Stimulated activated CD8-positive, alpha-beta memory T cell treated with anti-CD3 and anti-CD28 coated beads, Interleukin-7, amount 100 ng/mL, for 48 hours (primary cell): ENCODE measurements at places on chromosomes 3 and 15.
A peak's percentile ranks its signal among the peaks of the same experiment; 100 is the strongest.

DNA sequence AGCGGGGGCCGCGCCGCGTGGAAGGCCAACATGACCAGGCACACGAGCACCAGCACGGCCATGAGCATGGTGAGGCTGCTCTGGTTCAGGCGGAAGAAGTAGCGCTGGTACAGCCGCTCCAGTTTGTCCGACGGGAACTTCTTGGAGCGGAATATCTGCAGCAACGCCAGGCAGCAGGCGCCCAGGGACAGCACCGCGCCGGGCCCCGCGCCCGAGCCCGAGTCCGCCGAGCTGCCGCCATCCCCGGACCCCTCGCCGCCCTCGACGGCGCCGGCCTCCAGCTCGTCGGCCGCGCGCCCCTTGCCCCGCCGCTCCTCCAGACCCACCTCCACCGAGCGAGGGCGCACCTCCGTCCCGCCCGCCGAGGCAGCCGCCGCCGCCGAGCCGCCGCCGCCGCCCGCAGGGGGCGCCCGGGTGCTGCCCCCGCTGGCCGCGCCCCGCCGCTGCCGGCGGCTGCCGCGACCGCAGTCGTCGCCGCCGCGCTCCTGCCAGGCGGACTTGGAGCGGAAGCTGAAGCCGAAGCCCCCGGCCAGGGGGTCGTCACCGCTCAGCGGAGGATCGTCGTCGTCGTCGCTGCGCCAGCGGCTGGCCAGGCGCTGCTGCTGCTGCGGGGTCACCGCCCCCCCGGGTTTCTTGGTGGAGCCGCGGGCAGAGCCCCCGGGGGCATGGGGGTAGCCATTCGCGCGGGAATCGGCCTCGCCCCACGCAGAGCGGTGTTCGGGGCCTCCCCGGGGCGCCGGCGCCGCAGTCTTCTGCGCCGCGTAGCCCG is 957 bp downstream of the ADCY5 start:
- DNase-seq, result no peak

- peak; percentile 25 for DNase-seq
These were observed 4.0 kb downstream of the FMN1 start for GRCh38 chr15:33190539-33190938.

GRCh38 chr3:187717572-187717971 is 15.2 kb upstream of the RTP2 start:
- no peak for DNase-seq

DNA sequence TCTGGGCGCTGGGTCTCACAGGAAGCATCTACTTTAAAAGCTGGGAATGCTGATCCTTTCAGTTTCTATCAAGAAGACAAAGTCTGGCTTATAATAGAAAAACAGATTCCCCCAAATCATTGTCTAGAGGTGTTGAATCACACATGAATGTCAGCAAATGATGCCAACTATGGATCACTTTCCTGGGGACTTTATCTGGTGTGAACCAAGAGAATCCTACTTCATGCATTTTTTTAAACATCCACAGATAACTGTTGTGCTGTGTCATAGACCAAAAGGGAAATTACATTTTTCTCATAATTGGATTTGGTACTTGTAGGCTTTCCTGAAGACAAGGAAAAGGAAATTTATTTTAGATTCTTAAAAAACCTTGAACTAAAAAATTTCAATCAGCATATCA is 132.7 kb downstream of the CD47 start:
- no peak for DNase-seq

DNA sequence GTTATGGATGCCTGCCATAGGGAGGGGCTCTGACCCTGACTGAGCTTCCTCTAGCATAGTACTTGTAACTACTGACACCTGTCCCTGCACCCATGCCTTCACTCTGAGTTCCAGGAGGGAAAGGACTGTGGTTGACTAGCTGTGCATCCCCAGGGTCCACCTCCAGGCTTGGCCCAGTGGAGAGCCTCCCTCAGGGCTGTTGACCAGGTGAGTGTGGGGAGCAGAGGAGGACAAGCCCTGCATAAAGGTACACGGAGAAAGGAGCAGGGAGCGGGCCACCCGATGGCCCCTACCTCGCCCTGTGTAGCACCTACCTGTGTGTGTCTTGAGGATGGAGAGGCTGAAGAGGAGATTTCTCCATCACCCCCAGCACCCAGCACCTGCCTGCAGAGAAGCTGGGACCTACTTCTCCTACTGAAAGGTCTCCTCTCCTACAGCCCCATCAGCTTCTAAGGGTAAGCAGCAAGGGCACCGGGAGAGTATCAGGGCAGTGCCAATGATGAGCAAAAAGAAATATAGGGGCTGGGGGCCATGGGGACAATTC is 6.7 kb upstream of the LTF start:
- DNase-seq, result no peak

- DNase-seq, result no peak
These were observed 108.6 kb upstream of the PRR20G start for GRCh38 chr3:127396473-127396872.

DNA sequence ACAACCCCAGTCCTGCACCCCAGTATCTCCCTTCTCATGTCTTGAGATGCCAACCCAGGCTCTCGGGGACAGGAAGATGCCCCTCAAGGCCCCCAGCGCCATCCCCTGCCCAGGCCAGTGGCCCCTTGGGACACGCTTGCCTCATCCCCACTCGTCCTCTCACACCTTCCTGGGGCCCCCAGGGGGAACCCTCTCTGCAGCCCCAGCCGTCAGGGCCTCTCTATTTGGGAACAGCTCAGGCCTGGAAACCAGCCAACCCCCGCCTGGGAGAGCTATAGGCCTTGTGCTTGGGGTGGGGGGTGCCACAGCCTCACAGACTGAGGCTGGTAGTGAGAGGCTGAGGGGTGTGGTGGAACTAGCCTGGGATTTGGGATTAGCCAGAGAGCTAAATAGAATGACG is 7.8 kb downstream of the LINGO1 start:
- DNase-seq, result no peak

- DNase-seq, result no peak
These were observed 54.5 kb upstream of the GOLGA6B start for GRCh38 chr15:72599855-72600464.

DNA sequence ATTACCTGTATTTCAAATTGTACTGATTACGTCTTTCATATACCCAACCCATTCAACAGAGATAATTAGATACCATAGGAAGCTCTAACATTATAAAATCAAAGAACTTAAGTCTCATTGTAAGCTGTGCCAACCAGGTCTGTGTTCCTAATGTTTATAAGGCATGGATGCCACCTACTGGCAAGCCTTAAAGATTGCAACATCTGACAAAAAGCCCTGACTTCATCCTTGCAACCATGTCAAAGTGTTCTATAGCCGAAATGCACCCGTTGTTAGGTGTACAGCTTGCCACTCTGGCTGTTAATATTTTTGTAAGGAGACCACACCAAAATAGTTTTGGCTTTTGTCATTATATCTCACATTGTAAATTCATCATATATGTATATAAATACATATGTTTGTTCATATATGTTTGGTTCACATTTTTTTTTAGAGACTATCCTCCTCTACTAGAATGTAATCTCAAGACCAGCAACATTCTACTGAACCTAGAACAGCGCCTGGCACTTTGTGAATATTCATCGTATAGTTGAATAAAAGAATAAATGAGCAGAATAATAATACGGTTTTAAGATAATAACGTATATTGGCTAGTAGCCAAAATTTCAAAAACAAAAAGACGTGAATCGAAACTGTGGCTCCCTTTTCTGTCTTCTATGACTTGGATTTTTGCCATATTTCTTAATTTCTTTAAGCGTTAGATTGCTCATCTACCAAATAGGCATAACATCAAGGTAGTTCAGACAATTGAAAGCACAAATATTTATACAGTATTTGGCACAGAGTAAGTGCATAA is 258.1 kb downstream of the TBL1XR1 start:
- DNase-seq, result no peak

DNA sequence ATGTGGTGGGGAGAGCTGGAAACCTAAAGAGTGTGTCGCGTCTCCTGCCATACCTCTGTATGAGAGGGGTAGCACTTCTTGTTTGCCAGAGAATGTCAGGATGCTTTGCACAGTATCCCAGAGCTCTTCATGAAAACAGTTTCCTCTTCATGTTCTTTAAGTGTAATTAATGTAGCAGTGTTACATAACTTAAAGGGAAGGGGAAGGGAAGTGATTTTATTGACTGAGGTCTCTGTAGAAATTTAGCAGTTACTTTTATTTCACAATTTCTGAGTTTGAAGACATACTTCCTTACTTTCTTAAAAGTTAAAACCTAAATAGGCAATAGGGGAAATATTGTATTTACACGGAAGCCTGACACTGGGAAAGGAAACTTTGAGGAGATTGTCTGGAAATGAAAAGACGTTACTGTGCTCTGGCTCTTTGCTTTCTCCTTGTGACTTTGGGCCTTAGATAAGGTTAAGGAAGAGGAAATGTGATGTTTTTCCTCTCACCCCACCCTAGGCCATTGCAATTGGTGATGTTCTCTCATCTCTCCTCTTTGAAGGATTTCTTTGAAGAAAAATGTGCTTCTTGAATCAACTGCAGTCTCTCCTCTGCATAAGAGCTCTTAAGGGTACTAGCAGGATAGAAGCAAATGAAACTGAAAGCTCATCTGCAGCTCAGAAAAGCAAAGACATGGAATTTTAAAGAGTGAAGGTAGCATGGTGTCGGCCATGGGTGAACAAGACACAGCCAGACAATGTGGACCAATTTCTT is 6.0 kb downstream of the NXPE3 start:
- DNase-seq, result no peak

DNA sequence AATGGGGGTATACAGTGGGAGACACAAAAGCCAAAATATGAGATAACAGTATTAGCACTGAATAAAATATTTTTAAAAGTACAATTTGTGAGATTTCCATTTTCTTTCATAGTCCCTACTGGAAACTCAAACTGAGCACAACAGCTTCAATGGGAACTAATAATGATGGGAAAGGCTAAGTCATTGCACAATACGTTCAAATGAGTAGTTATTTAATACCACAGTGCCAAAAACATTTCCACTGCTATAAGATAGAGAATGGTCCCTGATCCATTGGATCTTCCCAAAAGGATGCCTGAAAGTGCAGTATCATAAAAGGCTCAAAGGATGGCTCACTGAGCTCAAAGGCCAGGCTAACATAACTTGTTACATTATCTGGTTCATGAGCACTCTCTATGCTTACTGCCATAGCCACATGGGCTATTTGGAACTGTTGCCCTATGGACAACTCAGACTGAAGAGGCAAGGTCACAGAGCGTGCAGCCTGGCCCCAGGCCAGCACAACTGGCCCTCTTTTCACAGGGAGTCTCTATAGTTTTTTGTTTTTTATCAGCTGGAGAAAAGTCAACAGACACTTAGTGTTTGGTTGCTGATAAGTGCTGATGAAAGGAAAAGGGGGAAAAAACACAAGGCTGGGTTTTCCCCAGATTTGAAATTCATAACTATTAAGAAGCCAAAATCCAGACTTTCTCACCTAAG is 54.1 kb upstream of the PPIB start:
- no peak for DNase-seq

DNA sequence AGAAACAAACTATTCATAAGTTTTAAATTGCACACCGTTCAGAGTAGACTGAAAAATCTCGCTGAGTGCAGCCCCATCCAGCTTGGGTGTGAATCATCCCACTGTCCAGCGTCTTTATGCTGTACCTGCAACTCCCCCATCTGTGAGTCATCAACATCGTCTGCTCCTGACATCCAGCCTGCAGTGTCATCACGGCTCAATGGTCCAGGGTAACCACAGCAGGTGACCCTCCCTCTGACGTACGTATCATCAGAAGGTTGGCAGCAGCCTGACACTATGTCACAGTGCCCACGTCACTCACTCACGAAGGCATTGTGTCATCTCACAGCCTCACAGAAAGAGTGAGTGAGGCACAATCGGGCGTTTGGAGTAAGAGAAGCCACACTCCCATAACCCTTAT is 65.2 kb downstream of the TPRA1 start:
- no peak for DNase-seq

DNA sequence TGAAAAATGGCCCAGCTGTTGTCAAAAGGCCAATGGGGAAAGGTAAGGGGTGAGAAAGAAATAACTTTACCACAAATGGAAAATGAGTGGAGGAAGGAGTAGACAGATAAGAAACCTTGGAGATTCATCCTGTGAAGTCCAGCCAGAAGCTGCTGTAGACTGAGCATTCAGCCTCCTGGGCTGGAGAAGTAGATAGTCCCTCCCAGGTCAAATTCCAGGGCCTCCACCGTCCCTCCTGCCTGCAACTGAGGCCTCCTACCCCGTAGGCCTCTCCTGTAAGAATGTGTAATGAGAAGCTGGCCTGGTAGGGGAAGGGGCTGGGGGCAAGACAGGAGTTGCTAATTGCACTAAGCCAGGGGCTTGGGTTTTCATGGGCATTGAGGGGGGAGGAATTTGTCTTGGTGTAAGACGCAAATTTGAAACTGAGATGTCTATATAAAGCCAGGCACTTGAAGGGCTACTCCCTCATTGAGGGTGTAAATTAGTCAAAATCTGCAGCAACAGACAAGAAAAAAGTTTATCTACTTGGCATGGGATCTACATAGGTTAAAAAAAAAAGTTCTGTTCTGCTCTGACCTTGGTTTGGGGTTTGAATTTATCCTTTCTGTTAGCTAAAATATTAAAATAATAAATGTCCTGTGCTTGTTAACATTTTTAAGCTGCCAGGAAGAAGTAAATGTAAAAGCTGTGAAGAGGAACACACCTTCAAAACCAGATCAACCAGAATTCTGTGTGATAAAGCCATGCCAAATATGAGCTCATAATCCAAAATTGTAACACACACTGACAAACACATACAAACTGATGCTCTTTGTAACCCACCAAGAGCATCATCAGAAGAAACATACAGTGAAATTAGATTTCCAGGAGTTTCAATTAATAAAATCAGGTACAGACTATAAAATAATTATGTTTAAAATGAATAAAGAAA is 1.7 kb upstream of the RBP2 start:
- no peak for DNase-seq

GRCh38 chr3:166836836-166837235 is 543.3 kb downstream of the ZBBX start:
- DNase-seq, result no peak

GRCh38 chr3:13403847-13404246 is 16.3 kb downstream of the NUP210 start:
- no peak for DNase-seq

- no peak for DNase-seq
These were observed 61.8 kb downstream of the RUBCN start for GRCh38 chr3:197674741-197675562.

DNA sequence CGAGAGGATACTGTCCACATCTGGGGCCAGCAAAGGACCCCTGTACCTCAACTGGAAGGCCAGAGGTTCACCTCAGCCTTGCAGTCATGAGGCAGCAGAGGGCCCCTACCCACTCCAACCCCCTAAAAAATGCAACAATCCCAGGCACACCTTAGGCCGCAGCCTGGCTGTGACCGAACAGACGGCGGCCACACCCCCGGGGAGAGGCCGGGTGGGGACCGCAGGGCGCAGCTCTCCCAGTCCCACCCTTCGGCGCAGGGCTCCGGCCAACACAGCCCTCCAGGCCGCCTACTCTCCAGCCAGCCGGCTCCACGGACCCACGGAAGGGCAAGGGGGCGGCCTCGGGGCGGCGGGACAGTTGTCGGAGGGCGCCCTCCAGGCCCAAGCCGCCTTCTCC is 457 bp upstream of the DNAJA4 start:
- DNase-seq, result no peak

- no peak for DNase-seq
These were observed 242.1 kb upstream of the TLE3 start for GRCh38 chr15:70339571-70340493.
